ENCODE measurements at places on chromosomes 5 and 9.

- DNase-seq = no peak
Observed at GRCh38 chr5:107337281-107337680, 333.5 kb downstream of the EFNA5 start.

DNA sequence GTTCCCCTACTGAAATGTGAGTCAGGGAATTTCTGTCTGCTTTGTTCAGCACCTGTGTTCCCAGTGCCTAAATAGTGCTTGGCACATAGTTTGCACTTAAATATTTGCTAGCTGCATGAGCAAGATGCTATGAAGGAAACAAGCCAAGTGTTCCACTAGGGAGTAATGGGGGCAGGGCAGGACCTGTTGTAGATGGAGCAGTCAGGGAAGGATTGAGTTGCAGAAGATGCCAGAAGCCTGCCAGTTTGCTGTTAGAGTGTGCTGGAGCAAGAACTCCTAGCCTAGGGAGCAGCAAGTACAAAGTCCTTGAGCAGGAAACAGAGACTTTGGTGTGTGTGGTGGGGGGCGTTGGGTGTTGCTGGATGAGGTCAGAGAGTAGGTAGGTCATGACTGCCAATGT, 87.5 kb downstream of the DAB2IP start:
- no peak for DNase-seq

GRCh38 chr9:114275246-114276004, 47.5 kb upstream of the ORM1 start:
- no peak for DNase-seq

DNA sequence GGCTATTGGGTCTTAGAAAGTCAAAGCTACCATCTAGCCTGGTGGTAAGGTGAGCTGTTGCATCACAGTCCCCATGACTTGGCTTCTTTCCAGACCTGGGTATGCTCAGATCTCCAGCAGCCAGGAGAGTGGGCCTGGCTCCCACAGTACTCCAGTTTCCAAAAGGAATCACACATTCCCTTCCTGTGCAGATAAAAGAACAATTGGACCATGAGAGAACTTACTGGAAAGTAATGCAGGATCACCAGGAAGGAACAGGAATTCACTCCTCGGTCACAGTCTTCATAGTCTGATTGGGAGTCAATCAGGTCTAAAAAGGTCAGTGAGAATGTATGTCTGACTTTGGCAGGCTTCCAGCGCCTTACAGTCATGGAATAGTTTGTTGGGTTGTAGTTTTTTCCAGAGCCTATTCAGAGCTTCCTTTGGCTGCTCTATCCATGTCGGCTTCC, 47.8 kb upstream of the CD180 start:
- DNase-seq = no peak

DNA sequence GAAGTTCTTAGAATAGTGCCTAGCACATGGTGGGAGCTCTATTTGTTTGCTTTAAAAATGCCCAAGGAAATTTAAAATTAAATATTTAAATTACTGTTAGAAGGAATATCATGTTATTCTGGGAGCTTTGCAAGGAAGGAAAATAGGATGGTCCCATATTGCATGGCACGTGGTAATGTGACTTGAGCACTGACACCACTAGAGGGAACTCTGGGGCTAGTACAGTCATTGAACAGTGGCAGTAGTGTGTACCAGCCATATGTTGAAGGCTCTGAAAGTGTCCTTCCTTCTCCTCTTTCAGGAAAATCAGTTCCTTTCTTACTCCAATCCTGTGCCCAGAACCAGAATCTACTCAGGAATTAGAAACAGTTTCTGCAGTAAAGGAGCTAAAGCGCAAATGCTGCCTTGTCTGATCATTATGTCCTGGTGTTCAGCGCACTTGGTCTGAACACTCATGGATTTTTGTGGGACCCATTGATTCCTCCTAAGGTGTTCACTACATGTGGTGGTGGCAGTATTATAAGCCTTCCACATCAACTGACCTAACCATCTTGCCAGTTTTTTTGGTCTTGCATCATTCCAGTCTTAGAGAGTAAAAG, 54.1 kb downstream of the GDA start:
- DNase-seq = no peak

GRCh38 chr9:68685770-68686169, 19.3 kb upstream of the PIP5K1B start:
- DNase-seq = no peak

All from right kidney (tissue), 9 donors.